Vagina (tissue), 2 donors: ENCODE measurements at places on chromosomes 1 and 21. TPM values are rescaled to one million over a fixed set of nuclear protein-coding genes. Genes with fewer than 3 reads are reported as not detected.
A peak's percentile ranks its signal among the peaks of the same experiment; 100 is the strongest.

DNA sequence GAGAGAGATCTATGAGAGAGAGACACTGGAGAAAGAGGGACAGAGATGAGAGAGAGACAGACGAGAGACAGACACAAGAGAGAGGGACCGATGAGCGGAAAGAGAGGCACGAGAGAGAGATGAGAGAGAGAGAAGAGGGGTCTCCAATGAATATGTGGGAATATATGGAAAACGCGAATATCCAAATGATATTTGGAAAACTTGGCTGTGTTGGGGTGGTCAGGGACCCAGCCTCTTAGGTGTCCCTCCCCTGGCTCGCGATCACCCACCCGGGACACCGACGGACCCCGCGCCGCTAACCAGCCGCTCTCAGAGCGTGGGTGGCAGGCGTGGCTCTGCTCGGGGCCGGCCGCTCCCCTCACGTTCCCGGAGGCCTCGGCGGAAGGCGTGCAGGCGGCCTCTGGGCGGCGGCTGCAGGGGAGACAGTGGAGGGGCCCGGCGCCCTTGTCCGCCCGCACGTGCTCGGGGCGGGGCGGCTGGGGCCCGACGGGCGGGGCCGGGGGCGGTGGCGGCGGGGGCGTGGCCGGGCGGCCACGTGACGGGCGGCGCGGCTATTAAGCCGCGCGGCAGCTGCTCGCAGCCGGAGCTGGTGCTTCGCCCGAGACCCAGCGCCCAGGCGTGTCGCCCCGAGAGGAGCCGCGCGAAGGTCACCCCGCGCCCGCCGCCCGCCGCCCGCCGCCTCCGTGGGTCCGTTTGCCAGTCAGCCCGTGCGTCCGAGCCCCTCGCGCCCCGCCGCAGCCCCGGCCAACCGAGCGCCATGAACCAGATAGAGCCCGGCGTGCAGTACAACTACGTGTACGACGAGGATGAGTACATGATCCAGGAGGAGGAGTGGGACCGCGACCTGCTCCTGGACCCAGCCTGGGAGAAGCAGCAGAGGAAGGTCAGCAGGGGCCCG lies at the start of gene ACTN2:
Gene ACTN2, plus strand, starts transcription at position 583 of the 898 bp plus-strand sequence. Its CDS starts 175 bp downstream, at position 758.
- DNase-seq: no peak

GRCh38 chr1:20476265-20477038 lies 9.6 kb downstream of the CAMK2N1 start:
- DNase-seq: no peak

- no peak for DNase-seq
Observed at GRCh38 chr1:218585511-218586184, 240.5 kb downstream of the TGFB2 start.

DNA sequence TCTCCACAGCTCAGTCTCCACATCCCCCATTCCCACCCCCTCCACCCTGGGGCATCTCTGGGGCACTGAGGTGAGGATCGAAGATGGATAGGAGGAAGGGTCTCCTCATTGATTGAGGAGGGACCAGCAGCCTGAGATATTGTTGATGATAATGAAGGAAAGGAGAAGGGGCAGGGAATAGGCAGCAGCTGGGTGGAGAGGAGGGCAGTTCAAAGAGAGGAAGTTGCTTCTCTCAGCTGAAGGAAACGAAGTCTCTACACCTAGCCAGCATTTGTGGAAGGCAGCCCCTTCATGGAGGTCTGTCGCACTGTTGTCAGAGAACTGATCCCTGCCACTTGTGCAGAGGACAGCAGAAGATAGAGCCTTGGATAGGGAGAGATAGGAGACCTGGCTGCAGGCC lies 5.7 kb downstream of the KNCN start:
- DNase-seq: no peak

GRCh38 chr1:26786437-26787380 lies 1.0 kb upstream of the PIGV start:
- no peak for DNase-seq

DNA sequence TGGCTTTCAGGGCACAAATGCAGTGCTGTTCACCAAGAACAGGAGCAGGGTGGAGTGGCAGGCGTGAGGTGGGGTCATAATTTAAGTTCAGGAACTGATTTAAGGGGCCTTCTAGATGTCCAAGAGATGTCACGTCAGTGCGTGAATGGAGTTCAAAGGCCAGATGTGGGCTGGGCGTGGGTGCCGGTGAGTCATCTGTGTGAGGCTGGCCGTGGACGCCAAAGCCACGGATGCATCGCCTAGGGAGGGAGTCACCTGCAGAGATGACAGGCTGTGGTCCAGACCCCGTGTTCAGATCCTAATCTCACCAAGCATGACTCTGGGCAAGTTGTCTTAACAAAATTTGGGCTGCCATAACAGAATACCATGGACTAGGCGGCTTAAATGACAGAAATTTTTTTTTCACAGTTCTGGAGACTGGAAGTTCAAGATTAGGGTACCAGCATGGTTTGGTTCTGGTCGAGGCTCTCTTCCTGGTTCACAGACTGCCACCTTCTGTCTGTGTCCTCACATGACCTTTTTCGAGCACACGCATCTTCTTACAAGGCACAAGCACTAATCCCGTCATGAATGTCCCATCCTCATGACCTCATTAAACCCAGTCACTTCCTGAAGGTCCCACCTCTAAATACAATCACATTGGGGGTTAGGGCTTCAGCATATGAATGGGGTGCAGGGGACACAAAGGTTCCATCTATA lies 109.6 kb downstream of the PRDM2 start:
- DNase-seq: no peak

- DNase-seq: peak; percentile 81
Observed at GRCh38 chr1:226309398-226310244, 657 bp upstream of the LIN9 start.

DNA sequence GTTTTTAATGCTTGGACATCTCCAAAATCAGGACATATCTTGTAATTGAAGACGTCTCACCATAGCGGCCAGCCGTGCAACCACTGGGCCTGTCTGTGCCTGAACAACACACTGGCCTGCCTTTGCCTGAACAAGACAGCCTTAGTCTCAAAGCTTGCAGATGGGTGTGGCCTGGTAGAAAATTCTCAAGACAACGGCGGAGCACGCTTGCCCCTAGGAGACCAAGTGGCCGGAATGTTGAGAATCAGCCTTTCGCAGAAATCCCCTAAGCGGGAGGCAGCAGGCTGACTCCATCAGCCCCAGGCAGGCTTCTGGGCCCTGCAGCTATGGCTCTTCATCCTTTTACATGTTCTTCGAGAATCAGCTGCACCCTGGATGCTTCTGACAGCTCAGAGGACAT lies 98.0 kb upstream of the C1orf174 start:
- DNase-seq: no peak

The CSF1 gene
- total RNA-seq: 159 TPM

- no peak for DNase-seq
Observed at GRCh38 chr1:93441589-93441988, 6.3 kb upstream of the FNBP1L start.
